Testis (tissue), 5 donors: ENCODE measurements at places on chromosomes 6 and 20. TPM values are rescaled to one million over a fixed set of nuclear protein-coding genes. Genes with fewer than 3 reads are reported as not detected.

- H3K4me1 ChIP-seq = no peaks in the 10 kb centered on the region
- no peak overlapping the region for H3K27ac ChIP-seq
- DNase-seq = no peak
- H3K27me3 ChIP-seq = no peaks in the 10 kb centered on the region
- no peaks in the 10 kb centered on the region for H3K36me3 ChIP-seq
- H3K4me3 ChIP-seq = no peak overlapping the region
These were observed 34.5 kb downstream of the FOXP4 start for GRCh38 chr6:41580690-41581089.

DNA sequence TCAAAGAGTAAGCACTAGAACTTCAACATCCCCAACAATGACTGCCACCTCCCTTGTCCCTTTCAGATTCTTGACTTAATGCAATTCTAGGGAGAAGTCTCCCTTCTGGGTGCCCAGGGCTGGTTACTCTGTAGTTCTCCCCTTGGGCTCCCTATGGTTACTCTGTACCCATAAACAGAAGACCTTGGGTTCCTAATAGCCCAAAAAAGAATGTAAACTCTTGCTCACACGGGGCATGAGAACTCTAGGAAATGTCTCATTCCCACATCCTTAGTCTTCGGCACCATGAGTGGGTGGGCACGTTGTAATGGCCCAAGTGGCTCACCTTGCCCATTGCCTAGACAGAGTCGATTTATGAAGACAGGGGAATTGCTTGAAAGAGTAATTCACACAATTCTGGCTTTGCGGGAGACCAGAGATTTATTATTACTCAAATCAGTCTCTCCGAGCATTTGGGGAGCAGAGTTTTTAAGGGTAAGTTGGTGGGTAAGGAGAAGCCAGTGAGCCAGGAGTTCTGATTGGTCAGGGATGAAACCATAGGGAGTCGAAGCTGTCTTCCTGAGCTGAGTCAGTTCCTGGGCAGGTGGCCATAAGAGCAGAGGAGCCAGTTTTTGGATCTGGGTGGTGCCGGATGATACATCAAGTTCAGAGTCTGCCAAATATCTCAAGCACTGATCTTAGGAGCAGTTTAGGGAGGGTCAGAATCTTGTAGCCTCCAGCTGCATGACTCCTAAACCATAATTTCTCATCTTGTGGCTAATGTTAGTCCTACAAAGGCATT, 61.2 kb upstream of the SIRPG start:
- no peak overlapping the region for H3K4me3 ChIP-seq
- no peaks in the 10 kb centered on the region for H3K36me3 ChIP-seq
- no peaks in the 10 kb centered on the region for H3K27me3 ChIP-seq
- DNase-seq = no peak
- H3K4me1 ChIP-seq = no peaks in the 10 kb centered on the region

DNA sequence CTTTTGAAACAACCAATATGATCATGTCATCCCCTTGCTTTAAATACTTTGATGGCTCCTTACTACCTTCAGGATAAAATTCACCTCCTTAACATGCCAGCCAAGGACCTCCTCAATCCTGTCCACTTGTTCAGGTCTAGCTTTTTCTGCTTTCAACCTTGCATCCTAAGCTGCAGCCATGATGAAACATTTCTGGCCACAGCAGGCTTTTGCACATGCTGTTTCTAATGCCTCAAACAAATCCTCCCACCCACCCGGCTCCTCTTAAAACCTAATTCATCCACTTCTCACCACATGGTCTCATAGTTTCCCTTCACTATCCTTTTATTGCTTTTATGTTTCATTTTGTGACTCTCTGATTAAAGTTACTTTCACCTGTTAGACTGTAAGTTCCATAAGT, 124.6 kb downstream of the MYB start:
- no peaks in the 10 kb centered on the region for H3K27me3 ChIP-seq
- no peak overlapping the region for H3K4me3 ChIP-seq
- H3K27ac ChIP-seq = no peak overlapping the region
- no peaks in the 10 kb centered on the region for H3K36me3 ChIP-seq

DNA sequence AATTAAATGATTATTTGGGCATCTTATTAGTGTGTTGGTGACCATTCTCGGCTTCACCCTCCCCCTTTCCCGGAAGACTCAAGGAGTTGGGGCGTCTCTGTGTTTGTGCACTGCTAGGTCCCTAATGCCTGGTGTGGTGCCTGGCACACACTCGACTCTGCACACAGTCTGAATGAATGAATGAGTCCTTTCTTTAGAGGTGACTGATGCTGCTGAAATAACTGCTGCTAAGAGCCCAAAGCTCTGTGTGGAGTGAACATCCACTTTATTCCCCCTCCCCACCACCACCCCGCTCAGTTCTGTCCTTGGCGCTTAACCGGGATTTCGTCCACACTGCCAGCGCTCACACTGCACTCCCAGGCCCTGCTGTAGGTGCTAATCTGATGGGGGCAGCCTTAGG, 1.2 kb upstream of the PHACTR3 start:
- peaks cover 11% of the 10 kb centered on the region for H3K4me1 ChIP-seq
- H3K27me3 ChIP-seq = no peaks in the 10 kb centered on the region
- H3K36me3 ChIP-seq = no peaks in the 10 kb centered on the region
- DNase-seq = no peak
- H3K4me3 ChIP-seq = no peak overlapping the region

GRCh38 chr6:149888659-149889058, 9.3 kb downstream of the RAET1E start:
- no peaks in the 10 kb centered on the region for H3K27me3 ChIP-seq
- no peak overlapping the region for H3K27ac ChIP-seq
- no peak for DNase-seq
- no peak overlapping the region for H3K4me3 ChIP-seq

- no peak overlapping the region for H3K4me3 ChIP-seq
- H3K4me1 ChIP-seq = no peaks in the 10 kb centered on the region
- no peak for DNase-seq
- H3K27me3 ChIP-seq = no peaks in the 10 kb centered on the region
- H3K27ac ChIP-seq = no peak overlapping the region
These were observed 4.1 kb upstream of the LY86 start for GRCh38 chr6:6584310-6585002.

- DNase-seq = peak; percentile 23
- no peaks in the 10 kb centered on the region for H3K36me3 ChIP-seq
- H3K4me3 ChIP-seq = no peak overlapping the region
- no peaks in the 10 kb centered on the region for H3K27me3 ChIP-seq
- H3K4me1 ChIP-seq = no peaks in the 10 kb centered on the region
These were observed 16.9 kb downstream of the TDRD6 start for GRCh38 chr6:46704562-46704961.

DNA sequence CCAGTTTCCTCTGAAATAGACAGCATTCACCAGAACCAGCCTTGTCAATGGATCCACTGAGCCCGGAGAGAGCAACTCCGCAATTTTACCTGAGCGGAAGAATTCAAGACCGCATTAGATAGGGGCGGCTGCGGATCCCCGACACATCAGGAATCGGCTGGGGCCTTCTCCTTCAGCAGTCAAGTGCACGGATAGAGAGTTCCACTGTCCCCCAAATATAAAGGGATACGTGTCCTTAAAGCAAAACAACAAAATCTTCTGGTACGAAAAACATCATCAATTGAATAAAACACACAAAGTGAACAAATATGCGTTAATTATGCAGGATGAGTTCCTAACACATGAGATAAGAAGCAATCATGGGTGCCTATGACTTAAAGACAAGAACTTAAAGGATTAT, 18.3 kb downstream of the SERPINB6 start:
- peaks cover 17% of the 10 kb centered on the region for H3K4me1 ChIP-seq
- no peak for DNase-seq
- no peaks in the 10 kb centered on the region for H3K27me3 ChIP-seq
- H3K36me3 ChIP-seq = no peaks in the 10 kb centered on the region
- no peak overlapping the region for H3K4me3 ChIP-seq
- H3K27ac ChIP-seq = no peak overlapping the region

- no peak for DNase-seq
- H3K36me3 ChIP-seq = no peaks in the 10 kb centered on the region
- no peaks in the 10 kb centered on the region for H3K4me1 ChIP-seq
- no peak overlapping the region for H3K4me3 ChIP-seq
These were observed 338.2 kb upstream of the PREP start for GRCh38 chr6:105740946-105741645.

DNA sequence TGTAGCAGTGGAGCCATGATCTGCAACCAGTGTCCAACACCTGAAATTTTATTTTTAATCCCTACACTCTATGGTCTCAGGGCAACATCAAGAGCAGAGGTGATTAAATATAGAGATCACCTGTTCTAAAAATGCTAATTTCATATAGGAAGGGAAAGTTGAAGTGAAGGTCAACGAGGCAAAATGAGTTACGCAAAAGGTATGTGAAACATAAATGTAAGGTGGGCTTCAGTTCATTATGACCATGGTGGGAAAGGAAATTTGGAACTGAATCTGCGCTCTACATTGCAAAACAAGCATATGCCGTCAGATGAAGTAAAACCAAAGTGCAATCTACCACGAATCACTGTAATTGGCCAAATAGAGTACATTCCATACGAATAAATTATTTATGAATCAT, 35.2 kb upstream of the STMND1 start:
- H3K4me1 ChIP-seq = no peaks in the 10 kb centered on the region
- no peak overlapping the region for H3K4me3 ChIP-seq
- H3K36me3 ChIP-seq = no peaks in the 10 kb centered on the region
- no peak for DNase-seq

GRCh38 chr6:71388856-71389527, 100.4 kb downstream of the OGFRL1 start:
- H3K27me3 ChIP-seq = no peaks in the 10 kb centered on the region
- H3K4me3 ChIP-seq = no peak overlapping the region
- no peak overlapping the region for H3K27ac ChIP-seq
- H3K36me3 ChIP-seq = no peaks in the 10 kb centered on the region

- H3K27me3 ChIP-seq = no peaks in the 10 kb centered on the region
- no peak for DNase-seq
- H3K4me1 ChIP-seq = no peaks in the 10 kb centered on the region
- no peak overlapping the region for H3K27ac ChIP-seq
- no peaks in the 10 kb centered on the region for H3K36me3 ChIP-seq
These were observed 93.6 kb downstream of the MYB start for GRCh38 chr6:135274561-135275293.

DNA sequence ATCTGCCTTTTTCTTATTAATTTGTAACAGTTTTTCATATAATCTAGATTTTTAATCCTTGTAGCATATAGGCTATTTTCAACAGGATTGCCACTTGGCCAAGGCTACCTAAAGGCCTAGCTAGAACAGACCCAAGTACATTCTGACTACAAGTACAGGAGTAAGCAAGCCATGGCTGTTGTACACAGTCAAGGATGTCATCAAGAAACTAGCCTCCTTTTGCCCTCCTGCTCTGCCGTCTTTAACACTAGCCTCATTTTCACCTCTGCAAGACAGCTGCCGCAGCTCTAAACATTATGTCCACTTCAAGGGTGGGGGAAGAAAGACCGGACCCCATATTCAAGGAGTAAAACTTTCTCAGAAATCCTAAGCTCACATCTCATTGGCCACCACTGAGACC, 45.1 kb downstream of the EPB41L2 start:
- no peaks in the 10 kb centered on the region for H3K36me3 ChIP-seq
- H3K4me1 ChIP-seq = peaks cover 30% of the 10 kb centered on the region
- H3K27ac ChIP-seq = no peak overlapping the region
- DNase-seq = no peak

DNA sequence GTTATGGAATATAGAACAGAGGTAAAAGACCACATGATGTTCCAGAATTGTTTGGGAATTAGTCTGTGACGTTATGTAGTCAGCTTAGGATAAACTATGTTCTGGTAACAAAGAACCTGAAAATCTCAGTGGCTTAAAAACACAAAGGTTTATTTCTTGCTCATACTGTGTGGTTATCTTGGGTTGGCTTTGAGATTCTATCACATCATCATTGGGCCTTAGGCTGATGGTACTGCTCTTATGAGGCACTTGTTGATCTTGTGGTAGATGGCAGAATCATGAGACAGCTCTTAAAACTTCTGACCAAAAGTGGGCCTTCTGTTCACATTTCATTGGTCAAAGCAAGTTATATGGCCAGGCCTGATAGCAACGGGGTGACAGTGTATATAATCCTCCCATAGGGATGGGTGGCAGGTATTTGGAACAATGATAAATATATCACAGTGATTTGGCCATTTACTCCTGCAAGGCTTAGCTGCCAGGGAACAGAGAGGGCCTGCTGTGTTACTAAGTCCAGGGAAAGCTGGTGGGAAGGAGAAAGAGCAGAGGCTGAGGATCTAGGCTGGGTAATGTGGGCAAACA, 13.5 kb downstream of the DHX35 start:
- no peaks in the 10 kb centered on the region for H3K27me3 ChIP-seq
- no peak for DNase-seq
- no peaks in the 10 kb centered on the region for H3K36me3 ChIP-seq
- no peak overlapping the region for H3K4me3 ChIP-seq
- no peaks in the 10 kb centered on the region for H3K4me1 ChIP-seq

DNA sequence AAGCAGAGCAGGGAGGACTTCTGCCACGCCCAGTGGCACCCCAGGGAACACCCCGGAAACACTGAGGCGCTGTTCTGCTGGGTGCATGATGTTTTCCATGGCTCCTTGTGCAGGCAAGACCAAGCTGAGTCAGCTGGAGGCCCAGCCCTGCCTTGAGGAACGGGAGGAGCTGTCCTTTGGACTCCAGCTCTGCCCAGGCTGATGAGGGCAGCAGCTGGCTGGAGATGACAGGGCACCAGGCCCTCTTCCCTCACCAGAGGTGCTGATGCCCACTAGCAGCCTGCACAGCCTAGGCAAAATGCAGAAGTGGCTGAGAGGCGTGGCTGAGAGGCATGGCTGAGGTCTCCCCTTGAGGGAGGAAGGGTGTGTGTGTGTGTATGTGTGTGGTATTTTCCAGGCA, 2.4 kb downstream of the C6orf132 start:
- peaks cover 9% of the 10 kb centered on the region for H3K4me1 ChIP-seq
- no peaks in the 10 kb centered on the region for H3K36me3 ChIP-seq
- DNase-seq = no peak
- H3K4me3 ChIP-seq = no peak overlapping the region
- no peaks in the 10 kb centered on the region for H3K27me3 ChIP-seq

GRCh38 chr6:145704143-145704781, 31.1 kb downstream of the EPM2A start:
- H3K4me3 ChIP-seq = no peak overlapping the region
- peaks cover 3% of the 10 kb centered on the region for H3K4me1 ChIP-seq
- no peak for DNase-seq
- H3K27me3 ChIP-seq = no peaks in the 10 kb centered on the region

- H3K4me3 ChIP-seq = peak overlapping the region; percentile 3
- no peaks in the 10 kb centered on the region for H3K36me3 ChIP-seq
- H3K27ac ChIP-seq = peak overlapping the region; percentile 95
- DNase-seq = no peak
- H3K4me1 ChIP-seq = no peaks in the 10 kb centered on the region
- no peaks in the 10 kb centered on the region for H3K27me3 ChIP-seq
These were observed 34.1 kb downstream of the HFE start for GRCh38 chr6:26121141-26122004.

Gene DNAH8
- 23.7 TPM for total RNA-seq

Gene RSPO3
- 1.5 TPM for total RNA-seq

Gene DSP
- total RNA-seq = 4.1 TPM

Gene PI16
- 24.7 TPM for total RNA-seq

Gene TMX4
- total RNA-seq = 236 TPM
